T-cell (primary cell): ENCODE measurements at places on chromosomes 16 and 17. TPM values are rescaled to one million over a fixed set of nuclear protein-coding genes. Genes with fewer than 3 reads are reported as not detected.

DNA sequence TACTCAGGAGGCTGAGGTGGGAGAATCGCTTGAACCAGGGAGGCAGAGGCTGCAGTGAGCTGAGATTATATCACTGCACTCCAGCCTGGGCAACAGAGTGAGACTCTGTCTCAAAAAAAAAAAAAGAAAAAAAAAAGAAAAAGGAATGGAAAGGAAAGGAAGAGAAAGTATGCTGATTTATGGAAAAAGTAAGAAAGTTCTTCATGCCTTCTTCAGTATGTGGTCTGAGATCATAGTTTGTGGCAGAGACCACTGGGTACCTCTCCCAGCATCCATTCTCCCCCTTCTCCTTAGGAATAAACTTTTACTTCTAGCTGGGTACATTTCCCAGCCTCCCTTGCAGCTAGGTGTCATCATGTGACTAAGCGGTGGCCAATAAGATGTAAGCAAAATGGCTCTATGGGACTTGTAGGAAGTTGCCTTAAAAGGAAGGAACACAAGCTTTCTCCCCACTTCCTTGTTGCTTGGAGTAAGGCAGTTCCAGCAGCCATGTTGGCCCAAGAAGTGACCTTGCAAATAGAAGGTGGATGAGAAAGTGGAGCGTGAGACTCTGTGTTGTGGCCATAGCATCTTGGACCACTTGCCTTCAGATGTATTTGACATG, 26.1 kb upstream of the XPO6 start:
- DNase-seq: no peak

DNA sequence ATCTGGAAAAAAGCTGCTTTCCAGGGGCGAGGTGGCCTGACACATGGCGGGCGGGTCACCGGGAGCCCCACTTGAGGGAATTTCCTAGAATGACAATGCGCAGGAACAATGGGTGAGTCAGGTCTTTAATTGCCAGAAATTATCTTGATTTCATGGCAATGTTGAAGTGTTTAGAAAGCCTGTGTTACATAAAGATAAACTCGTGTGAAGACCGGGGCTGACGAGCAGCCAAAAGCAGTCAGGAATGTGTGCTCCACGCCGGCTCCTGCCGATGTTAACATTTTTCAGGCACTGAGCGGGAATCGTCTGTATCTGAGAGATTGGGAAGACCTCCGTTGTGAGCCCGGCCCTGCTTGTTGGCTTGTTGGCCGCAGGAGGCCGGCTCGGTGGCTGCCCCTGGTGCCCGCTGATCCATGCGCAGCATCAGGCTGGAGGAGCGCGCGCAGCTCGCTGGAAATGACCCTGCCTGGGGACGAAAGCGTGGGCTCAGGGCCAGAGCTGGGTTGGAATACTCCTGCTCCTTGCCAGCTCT, 353.1 kb downstream of the FOXL1 start:
- DNase-seq: no peak

DNA sequence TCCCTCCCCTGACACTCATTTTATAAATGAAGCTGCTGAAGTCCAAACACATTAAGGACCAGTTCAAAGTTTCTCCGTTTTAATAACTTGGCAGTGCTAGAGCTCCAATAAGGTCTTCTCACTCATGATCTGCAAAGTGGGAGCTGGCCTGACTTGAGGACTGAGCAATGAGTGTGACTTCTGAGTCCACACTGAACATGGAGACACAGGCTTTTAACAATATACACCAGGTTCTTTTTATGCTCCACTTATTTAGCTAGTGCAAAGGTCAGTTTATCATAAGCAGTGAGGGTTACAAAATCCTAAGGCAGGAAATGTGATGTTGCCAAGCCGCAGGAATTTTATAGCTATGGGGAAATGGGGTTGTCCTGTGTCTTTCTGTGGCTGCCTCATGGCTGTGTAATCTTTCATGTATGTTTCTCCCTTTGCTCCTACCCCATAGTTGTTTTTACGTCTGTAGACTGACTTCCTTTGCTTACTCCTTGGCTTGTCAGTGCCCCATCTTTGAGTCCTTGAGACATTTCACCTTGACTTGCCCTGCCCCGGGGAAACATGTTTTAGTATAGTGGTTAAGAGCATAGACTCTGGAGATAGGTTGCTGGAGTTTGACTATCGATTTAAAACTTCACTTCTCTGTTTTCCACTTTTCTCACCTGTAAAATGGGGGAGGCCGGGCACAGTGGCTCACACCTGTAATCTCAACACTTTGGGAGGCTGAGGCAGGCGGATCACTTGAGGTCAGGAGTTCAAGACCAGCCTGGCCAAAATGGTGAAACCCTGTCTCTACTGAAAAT, 12.2 kb upstream of the MMD start:
- no peak for DNase-seq

GRCh38 chr17:32859857-32860525, 16.9 kb downstream of the MYO1D start:
- DNase-seq: no peak

DNA sequence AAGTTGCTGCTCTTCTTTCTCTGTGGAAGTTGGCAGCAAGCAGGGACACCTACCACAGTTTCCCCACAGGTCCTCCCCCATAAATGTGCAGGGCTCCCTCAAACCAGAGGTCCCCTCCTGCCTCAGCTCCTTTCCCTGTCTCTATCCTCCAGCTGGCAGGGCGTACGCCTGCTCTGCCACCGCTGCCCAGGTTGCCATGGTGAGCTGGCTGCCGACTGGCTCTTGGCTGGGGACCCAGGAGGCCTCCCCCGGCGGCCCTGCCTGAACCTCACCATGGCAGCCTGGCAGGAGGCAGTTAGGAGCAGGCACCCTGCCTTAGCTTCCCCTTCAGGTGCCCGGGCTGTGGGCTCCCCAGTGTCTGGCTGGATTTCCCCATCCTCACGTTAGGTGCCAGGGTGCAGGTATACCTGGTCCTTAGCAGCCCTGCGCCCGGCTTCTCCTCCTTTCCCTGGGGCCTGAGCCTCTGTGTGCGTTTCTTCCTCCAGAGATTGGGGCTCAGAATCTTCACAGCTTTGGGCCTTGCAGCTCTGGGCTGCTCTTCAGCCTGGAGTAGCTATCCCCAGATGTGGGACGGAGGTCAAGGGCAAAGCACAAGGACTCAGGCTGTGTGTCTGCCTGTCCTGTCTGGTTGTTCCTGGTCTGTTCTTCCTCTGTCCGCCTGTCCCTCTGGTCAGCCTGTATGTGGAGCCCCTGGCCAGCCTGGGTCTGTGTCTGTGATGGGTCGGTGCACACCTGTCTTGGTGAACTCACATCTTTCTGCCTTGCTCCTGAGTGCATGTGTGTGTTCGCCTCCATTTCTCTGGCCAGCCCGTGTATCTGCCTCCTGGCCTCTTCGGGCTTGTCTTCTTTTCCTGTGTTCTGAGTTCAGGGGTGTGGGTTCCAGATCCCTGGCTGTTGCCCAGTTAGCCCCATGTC, 15.7 kb downstream of the GJD3 start:
- no peak for DNase-seq

- no peak for DNase-seq
Observed at GRCh38 chr17:7398612-7399011, 4.3 kb upstream of the PLSCR3 start.

DNA sequence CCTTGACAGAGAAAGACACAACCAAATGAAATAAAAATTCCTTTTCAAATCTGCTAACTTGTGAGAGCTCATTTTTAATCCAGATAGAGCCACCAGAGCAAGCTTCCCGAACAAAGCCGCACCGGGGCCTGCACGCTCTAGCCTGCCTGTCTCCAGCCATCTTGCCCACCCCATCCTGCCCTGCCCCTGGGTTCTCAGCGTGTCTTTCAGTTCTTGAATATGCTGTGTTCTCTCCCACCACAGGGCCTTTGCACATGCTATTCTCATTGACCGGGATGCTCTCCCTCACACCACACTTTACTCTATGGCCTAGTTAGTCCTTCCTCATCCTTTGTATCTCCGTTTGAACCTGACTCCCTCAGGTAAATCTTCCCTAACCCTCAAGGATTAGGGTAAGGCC, 14.7 kb downstream of the SMIM5 start:
- DNase-seq: no peak

GRCh38 chr17:3959295-3959899, 4.8 kb downstream of the ATP2A3 start:
- DNase-seq: no peak

GRCh38 chr17:73307130-73307529, 4.7 kb downstream of the CDC42EP4 start:
- DNase-seq: no peak

DNA sequence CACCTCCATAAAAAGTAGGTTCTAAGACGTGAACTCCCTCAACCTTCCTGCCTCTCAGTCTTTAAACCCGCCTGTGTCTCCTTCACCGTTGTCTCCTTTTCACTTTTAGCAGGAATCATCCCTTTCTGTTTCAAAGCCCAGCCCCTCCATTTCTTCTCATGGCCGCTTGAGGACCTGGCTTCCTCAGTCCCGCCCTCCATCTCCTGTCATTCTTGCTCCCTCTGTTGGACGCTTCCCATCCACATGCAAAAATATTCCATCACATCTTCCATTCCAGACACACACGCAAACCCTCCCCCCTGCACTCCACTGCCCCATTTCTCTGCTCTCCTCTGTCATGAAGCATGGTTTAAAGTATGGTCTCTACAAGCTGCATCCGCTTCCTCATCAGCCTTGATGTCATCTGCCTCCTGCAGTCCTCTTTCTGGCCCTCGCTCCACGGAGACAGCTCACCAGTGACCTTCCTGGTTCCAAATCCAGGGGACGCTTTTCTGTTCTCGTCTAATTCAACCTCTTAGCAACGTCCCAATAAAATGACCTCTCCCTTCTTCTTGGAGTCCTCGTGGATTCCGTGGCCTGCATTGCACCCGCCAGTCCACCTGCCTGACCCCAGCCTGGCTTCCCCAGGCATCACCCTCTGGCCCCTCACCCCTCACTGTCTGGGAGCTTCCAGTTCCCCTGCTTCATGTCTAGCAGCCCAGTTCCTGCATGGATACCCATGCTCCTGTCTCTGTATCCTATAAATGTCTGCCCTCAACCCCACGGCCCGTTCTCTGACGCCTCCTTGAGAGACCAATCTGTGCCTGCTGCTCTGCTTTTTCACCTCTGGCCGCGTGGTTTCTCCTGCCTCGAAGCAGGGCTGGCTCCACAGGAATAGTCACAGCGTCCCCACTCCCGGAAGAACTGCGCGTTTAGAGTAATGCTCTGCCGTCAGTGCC, 26.2 kb downstream of the ANKRD40 start:
- DNase-seq: no peak

DNA sequence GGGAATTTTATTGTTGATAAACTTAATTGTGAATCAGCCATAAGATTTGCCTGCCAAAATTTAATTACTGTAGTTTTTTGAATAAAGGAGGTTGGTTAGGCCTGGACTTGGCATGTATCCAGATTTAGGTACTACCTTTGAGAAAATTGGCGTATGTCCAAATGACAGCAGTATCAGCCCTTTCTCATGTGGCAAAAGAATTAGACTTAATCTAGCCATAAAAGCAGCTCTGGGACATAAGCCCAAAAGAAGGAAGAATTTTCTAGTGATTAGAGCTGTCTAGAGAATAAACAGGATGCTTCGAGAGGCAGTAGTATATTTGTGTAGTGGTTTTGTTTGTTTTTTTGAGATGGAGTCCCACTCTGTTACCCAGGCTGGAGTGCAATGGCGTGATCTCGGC, 27.7 kb downstream of the PPM1E start:
- DNase-seq: no peak

DNA sequence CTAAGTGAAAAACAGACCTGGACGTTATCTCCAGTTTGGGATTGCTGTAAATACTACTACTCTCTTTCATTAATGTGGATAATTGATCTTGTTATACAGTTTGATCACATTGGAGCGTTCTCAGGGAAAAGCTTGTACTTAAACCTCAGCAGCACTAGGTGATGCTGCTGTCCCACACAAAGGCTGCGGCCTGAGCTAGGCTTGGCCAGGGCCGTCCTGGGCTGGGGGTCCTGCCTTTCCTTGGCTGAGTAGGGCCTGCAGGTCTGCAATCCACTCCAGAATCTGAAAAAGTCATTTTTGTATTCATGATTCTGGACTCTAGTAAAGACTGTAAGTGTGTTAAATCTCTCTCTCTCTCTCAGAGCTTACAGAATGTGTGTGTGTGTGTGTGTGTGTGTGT, 23.7 kb upstream of the PMFBP1 start:
- no peak for DNase-seq

GRCh38 chr16:9870962-9871361, 311.3 kb downstream of the GRIN2A start:
- DNase-seq: no peak

- DNase-seq: no peak
Observed at GRCh38 chr16:47657977-47658376, 196.8 kb downstream of the PHKB start.

- DNase-seq: no peak
Observed at GRCh38 chr16:69133373-69133954, 1.0 kb downstream of the UTP4 start.

- DNase-seq: no peak
Observed at GRCh38 chr16:24188021-24188542, 68.1 kb upstream of the CACNG3 start.

- no peak for DNase-seq
Observed at GRCh38 chr16:11092788-11093571, 148.6 kb downstream of the CLEC16A start.

DNA sequence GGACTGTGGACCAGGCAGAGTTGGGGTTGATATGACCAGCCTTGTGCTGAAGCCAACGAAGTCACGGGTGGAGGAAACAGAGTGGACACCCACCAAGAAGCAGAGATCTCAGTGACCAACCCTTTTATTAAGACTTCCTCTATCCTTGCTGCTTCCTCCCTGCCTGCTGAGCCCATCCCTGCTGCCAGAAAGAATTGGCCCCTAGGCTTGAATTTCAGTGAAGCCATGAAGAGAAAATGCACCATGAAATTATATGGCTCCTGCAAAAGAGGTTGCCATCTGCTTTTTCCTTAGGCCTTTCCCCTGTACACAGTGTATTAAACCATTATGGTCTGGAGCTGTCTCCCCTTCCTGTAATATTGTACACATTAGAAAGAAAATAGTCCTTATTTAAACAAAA, 246.7 kb downstream of the HS3ST3B1 start:
- DNase-seq: no peak

GRCh38 chr16:21071741-21072140, 78.9 kb downstream of the DNAH3 start:
- no peak for DNase-seq

Gene ALOX12
- 0.78 TPM for total RNA-seq

Gene KIF2B
- total RNA-seq: not detected

Gene SLC13A2
- not detected for total RNA-seq

Gene MYLK3
- total RNA-seq: 0.03 TPM

Gene SLC5A11
- 0.73 TPM for total RNA-seq

Gene EXOC3L1
- total RNA-seq: 0.25 TPM

Gene HS3ST3A1
- 2.4 TPM for total RNA-seq

Gene FBXL16
- 53.8 TPM for total RNA-seq

Gene NPIPA3
- 2.2 TPM for total RNA-seq

Gene C16orf74
- 17.2 TPM for total RNA-seq

Gene TEKT3
- total RNA-seq: not detected

Gene ETV4
- 0.41 TPM for total RNA-seq

Gene DNASE1L2
- 0.75 TPM for total RNA-seq

Gene PTX4
- total RNA-seq: not detected

Gene OTOA
- not detected for total RNA-seq

Gene GNG13
- not detected for total RNA-seq

Gene KRTAP2-3
- not detected for total RNA-seq
